ENCODE measurements at places on chromosomes 2 and 18.

GRCh38 chr18:12991821-12992179 is 638 bp downstream of the CEP192 start:
- DNase-seq = no peak

DNA sequence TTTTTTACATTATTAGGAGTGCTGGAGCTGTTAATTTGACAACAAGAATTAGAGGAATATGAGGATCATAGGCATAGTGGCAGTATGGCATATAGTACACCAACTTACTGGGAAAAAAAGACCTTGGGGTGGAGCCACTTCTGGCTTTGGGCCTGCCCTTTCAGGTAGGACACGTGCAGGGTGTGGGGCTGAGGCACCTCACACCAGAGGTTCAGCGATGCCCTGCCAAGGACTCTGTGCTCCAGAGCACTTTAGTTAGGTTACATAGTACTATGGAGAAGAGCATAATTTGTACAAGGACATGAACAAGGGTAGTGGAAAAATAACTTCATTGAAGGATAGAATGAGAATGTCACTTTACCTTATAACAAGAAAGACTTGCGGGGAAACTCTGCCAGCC is 77.1 kb upstream of the CD302 start:
- no peak for DNase-seq

DNA sequence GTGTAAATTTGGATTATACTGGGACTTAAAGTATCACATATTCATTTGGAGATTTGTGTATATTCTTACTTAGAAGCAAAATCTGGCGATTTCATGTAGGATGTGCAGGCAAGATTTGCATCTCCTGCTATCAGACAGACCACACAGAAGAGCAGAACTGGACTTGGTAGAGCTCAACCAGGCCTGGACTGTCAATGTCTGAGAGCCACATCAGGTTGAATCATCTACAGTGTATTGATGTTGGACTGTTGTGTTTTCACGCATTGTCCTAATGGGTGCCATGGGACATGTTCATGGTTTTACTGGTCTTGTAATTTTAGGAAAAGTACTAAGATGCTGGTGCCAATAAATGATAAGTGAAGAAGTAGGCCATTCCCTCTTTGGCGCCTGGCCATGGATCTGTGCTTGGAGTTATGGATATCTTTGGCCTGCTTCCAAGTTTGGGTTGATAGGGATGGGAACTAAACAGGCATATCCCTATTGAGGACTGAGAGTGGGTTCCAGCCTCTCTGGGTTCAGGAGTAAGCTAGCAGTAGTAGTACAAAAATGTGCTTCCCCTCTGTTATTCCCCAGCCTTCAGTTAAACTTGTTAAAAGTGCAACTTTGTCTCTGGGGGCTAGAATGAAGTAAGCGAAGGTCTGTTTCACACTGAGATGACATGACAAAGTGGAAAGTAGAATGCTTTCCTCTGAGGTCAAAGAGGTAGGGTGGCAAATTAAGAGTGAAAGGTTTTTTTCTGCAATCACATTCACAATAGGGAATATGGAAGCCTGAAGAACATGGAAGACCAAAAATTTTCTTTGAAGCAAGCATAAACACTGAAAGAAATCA is 49.2 kb upstream of the NEMP2 start:
- DNase-seq = no peak

GRCh38 chr2:79876430-79876829 is 363.6 kb downstream of the CTNNA2 start:
- no peak for DNase-seq

- no peak for DNase-seq
Observed at GRCh38 chr2:121603185-121603584, 46.1 kb downstream of the CLASP1 start.

DNA sequence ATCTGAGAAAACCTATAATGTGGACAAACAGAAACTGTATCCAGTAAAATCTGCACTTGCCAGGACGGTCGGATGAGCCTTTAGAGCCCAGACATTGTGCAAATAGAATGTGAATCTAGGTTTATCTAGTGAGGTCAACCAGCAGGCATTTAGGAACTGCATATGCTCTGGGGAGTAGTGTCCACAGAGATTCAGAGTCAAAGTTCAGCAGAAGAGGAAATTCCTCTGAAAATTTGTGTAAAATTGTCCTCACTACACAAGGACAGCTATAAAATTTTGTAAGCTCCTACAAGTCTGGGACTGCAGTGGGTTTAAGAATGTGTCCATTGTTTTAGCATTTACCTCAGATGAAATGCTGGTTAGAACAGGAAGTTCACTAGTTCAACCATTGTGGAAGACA is 9.8 kb upstream of the NDUFV2 start:
- DNase-seq = no peak

DNA sequence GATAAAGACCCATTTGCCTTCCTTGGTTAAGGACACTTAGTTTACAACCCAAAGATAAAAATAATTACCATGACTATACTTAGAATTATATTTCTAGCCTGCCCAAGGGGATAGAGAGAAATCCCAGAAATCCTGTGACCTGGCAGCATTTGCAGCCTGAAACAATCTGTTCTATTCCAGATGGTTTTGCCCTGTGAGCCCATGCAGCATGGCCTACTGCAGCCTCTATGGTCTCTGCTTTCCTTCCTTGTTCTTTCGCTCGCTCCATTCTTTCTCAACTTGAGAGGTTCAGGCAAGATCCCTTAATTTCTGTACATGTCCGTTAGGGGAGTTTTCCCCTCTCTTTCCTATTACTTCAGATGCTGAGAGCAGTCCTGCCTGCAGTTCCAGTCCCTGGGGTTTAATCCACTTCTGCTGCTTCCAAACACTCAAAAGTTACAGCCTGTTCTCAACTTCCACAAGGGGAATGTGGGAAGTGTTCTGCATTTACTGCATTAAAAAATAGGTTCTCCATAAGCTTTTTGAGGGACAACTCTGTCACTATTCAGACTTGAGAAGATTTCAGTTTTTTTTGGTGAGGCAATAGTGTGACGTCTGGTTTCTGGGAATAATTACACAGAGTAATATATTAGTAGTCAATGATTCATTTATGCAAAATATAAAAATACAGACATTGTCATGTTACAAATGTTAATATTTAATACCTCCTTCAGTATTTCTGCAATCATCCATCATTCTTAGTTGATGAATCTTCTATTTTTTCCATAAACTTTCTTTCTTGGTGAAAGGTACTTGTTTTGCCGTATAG is 80.3 kb downstream of the CDCA7 start:
- DNase-seq = no peak

GRCh38 chr2:166614029-166614428 is 120.0 kb upstream of the SCN7A start:
- DNase-seq = no peak

DNA sequence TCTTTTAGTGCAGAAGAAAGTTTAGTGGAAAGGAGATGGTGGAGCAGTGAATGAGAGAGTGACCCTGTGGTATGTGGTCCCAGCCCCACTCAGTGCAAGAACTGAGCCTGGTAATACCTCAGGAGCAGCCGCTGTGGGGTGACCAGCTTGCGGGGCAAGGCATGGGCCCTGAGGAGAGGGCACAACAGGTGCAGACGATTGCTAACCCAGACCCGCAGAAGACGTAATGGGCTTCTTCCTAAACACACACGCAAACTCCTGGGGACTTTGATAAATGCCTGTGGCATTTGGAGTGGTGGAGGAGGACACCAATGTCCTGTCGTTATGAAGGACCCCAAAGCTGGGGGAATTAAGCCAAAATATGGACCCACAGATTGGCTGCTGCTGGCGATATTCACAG is 78.7 kb downstream of the GFPT1 start:
- DNase-seq = no peak

- no peak for DNase-seq
Observed at GRCh38 chr2:176744146-176744545, 468.4 kb upstream of the HNRNPA3 start.

DNA sequence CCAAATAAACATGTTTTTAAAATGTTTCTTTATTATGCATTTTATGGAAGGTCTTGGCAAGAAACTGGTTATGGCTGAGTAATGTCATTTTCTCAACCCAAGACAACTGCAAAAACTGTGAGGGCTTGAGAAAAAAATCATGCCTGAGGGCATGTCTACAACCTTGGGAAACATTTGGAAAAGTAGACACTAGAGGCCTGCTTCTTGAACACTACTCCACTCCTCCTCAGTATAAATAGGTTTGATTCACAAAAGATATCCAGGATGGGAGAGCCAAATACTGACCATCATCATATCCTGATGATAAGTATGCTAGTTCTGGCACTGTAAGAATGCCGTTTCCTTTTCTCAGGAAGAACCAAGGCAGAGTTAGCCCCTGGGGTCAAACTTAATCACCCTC is 71.1 kb downstream of the OSR1 start:
- no peak for DNase-seq

DNA sequence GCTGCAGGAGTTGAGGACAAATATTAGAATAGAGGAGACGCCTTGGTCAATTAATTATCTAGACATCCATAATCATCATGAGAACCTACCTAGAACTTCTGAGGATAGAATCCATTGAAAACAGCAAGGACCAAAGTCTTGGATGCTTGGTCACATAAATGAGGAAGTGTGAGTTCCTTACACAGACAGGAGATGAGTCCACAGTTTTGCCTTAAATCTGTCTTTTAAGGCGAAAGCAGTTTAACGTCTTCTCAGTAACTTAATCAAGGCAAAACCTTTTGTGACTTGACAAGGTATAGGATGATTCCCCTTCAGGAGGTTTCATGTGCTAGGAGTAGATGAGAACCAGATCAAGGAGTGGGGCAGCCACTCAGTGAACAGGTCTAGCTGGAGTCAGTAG is 1783.2 kb upstream of the CELF4 start:
- no peak for DNase-seq

- no peak for DNase-seq
Observed at GRCh38 chr2:86631846-86632485, 8.3 kb upstream of the RNF103 start.

- no peak for DNase-seq
Observed at GRCh38 chr2:152716805-152717227, 445 bp downstream of the PRPF40A start.

DNA sequence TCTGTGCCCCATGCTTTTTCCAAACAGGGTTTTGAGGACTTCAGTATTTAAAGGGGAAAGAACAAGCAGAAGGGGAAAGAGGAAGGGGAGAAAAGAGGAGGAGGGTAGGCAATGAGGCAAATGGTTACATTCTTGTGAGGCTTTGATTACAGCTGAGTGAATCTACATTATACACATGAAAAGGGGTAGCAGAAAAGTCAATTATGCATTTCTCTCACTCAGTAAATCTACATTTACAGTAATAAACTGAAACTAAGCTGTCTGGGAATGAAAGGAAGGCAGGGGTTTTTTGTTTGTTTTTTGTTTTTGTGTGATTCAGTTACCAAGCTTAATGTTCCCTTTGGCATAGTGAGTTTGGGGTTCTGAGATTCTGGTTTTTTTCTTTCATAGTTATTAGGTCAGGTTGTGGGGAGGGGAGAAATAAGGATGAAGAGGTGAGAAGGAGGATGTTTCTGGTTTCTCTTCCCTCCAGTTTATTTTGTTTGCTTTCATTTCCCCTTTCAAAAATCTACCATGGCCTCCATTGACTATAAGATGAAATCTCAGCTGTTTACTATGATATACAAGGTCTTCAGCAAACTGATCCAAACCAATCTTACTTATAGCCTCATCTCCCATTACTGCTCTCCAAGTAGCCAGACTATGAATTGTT is 18.7 kb downstream of the C18orf63 start:
- DNase-seq = no peak

DNA sequence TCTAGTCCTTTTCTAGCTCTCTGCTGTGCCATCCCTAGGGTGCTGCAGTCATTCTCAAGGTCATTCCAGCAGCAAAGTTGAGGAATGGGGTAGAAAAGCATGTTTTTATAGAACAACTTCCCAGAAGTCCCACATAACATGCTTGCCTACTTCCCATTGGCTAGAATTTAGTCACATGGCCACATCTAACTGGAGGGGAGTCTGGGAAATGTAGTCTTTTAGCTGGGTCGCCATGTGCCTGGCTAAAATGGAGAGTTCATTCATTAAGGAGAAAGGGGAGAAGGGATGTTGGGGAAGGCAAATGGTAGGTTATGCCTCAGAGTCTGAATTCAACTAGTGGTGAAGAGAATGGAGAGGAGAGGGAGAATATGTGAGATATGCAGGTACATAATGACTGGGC is 85.7 kb downstream of the SLC4A3 start:
- no peak for DNase-seq

DNA sequence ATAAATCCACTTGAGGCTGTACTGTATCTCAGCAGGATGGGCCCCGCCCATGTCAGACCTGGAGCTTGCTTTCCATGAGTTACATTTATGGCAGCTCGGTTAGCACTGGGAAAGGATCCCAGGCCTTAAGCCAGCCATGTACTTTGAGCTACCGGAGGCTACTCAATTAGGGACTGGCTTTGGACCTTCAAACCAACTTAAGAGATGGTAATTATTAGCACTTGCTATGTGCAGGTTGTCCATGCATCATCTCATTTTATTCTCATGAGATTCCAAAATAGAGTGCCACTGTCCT is 64.4 kb downstream of the ACTR2 start:
- no peak for DNase-seq

- no peak for DNase-seq
Observed at GRCh38 chr2:45946023-45946422, 294.5 kb downstream of the PRKCE start.

- no peak for DNase-seq
Observed at GRCh38 chr2:151849413-151850010, 21.3 kb upstream of the ARL5A start.

DNA sequence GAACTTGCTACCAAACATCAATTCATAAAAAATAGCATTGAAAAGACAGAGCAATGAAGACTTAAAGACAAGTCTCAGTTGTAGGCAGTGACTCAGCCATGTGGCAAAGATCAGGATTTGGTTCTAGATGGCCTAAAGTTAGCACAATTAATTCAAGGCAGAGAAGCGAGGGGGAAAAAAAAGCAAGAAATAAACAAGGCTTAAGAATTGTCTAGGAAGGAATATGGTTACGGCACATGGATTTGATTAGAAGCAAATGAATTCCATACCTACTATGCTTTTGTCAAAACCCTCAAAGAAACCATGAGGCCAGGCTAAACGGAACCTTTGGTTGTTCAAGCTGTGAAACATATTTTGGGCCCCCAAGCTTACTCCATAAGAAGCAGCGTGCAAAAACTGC is 362.2 kb upstream of the KCNH7 start:
- DNase-seq = no peak

- DNase-seq = peak; percentile 9
Observed at GRCh38 chr2:178008636-178009289, 63.8 kb downstream of the PDE11A start.

DNA sequence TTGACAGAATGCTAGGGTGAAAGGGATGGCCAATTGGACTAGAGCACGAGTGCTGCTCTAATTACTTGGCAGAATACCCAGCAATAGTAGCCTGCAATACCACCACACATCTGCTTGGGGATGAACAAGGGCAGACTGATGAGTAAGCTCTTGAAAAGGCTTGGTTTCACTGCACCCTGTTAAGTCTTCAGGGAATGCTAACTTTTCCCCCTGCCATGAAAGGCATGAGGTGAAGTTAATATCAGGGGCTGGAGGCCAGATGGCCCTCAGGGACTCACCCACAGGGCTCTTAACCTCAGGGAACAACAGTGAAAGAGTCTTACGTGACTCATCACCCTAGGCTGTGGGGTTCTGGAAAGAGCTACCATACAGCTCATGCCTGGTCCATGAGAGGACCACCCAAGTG is 51.7 kb upstream of the MYL1 start:
- no peak for DNase-seq

Data from hypothalamus (tissue), 51 donors.